ENCODE measurements at places on chromosomes 1 and 21. TPM values are rescaled to one million over a fixed set of nuclear protein-coding genes. Genes with fewer than 3 reads are reported as not detected.

- H3K27me3 ChIP-seq, result no peaks in the 10 kb centered on the region
- no peak overlapping the region for H3K4me3 ChIP-seq
- no peak for DNase-seq
- no peaks in the 10 kb centered on the region for H3K4me1 ChIP-seq
- H3K27ac ChIP-seq, result no peak overlapping the region
Measured at GRCh38 chr1:89697383-89697782, 64.5 kb downstream of the LRRC8C start.

GRCh38 chr1:33206340-33206739 lies 24.5 kb upstream of the TRIM62 start:
- no peak overlapping the region for H3K4me3 ChIP-seq
- no peak overlapping the region for H3K27ac ChIP-seq
- no peaks in the 10 kb centered on the region for H3K4me1 ChIP-seq
- DNase-seq, result no peak
- no peaks in the 10 kb centered on the region for H3K27me3 ChIP-seq

- H3K4me3 ChIP-seq, result no peak overlapping the region
- DNase-seq, result no peak
- H3K27ac ChIP-seq, result no peak overlapping the region
- H3K27me3 ChIP-seq, result no peaks in the 10 kb centered on the region
- no peaks in the 10 kb centered on the region for H3K36me3 ChIP-seq
Measured at GRCh38 chr1:57986432-57986831, 560.1 kb downstream of the OMA1 start.

The PTPRU gene
- total RNA-seq, result 5.5 TPM

The UTS2 gene
- total RNA-seq, result 1.1 TPM

All from thymus (tissue), 14 donors.